CD4-positive, alpha-beta T cell treated with Interleukin-2 at 100 ng/mL for 4 hours (primary cell): ENCODE measurements at places on chromosomes 11 and 22.

GRCh38 chr11:43833657-43834073 lies 47.0 kb upstream of the ALKBH3 start:
- DNase-seq = no peak

- no peak for DNase-seq
Measured at GRCh38 chr11:66782726-66783125, 53.7 kb upstream of the SPTBN2 start.

DNA sequence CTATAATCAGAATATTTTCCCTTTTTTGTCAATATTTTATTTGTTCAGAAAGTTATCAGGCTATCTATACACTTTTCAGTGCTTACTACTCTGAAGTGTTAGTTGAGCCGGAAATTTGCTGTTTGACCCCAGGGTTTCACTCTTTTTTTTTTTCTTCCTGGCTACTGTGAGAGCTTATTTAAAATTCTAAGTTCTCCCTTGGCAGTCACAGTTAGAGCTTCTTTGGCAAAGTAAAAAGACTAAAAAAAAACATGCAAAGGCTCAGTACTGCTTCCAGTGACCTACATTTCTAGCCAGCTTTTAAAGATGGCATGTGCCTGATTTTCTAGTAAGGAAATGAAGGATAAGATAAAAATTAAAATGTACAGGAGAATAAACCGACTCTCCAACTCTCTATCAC lies 48.4 kb downstream of the ELP4 start:
- DNase-seq = no peak

DNA sequence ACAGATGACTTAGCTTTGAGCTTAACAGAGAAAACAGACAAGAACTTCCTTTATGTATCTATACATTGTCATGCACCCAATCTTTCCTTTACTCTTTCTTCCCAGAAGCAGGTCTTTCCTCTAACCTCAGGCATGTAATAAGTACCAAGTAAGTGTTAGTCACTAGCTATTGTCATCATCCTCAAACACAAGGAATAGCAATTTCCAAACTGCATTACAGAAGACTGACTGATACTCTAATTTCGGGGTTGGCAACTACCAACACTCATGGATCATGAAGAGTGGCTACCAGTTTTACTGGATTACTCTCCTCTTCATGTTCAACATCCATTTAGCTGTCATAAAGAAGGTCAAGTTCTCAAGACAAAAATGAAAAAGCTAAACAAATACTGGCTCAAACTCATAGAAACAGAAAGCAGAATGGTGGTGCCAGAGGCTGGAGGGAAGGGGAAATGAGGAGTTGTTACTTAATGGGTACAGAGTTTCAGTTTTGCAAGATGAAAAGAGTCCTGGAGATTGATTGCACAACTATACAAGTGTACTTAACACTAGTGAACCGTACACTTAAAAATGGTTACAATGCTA lies 111.6 kb downstream of the SIK3 start:
- DNase-seq = peak; percentile 30

- DNase-seq = no peak
Measured at GRCh38 chr22:46972901-46973831, 210.7 kb downstream of the TBC1D22A start.

DNA sequence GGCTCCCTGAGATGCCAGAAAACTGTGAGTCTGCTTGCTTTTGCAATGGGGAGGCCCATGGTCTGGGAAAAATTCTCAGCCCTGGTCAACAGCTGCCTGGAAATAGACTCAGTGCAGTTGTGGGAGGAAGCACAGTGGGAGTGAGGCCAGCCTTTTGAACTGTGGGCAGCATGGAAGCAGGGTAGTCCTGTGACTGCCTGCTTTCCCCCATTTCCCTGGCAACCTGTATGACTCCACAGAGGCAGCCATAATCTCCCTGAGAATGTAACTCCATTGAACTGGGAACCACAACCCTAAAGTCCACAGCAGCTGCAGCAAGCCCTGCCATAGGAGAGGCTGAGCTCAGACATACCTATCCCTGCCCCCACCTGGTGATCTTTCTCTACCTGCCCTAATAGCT lies 494.6 kb upstream of the FAT3 start:
- DNase-seq = no peak
